ENCODE measurements at places on chromosomes 4 and X. TPM values are rescaled to one million over a fixed set of nuclear protein-coding genes. Genes with fewer than 3 reads are reported as not detected.

The FHIP1A gene
- 0.83 TPM for total RNA-seq

The DSPP gene
- not detected for total RNA-seq

The CXXC4 gene
- 0.06 TPM for total RNA-seq

The TLR10 gene
- total RNA-seq, result 0.26 TPM

The CENPVL1 gene
- not detected for total RNA-seq

The EVC2 gene
- total RNA-seq, result 0.69 TPM

The SOX3 gene
- not detected for total RNA-seq

The ZNF732 gene
- total RNA-seq, result not detected

DNA sequence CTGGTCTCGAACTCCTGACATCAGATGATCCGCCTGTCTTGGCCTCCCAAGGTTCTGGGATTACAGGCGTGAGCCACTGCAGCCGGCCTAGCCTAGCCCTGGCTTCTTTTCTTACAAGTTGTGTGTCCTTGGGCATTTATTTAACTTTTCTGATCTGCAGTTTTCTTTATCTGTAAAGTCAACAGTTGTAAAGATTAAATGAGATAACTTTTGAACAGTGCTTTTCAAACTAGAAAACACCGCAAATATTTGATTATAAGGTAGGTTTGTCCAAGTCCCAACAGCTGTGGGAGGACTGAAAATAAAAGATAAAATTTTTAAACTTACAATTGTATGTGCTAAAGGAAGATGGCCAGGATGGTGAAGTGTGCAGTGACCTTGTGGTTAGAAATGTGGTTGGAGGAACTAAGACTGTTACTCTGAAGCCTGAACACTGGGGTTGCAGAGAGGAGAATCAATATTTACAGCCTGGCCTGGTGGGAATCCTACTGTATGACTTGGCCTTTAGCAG, 44.8 kb downstream of the GSX2 start:
- peaks cover 7% of the 10 kb centered on the region for H3K4me1 ChIP-seq
- H3K27me3 ChIP-seq, result peaks cover 5% of the 10 kb centered on the region
- no peak overlapping the region for H3K4me3 ChIP-seq

GRCh38 chr4:157270108-157270507, 49.6 kb downstream of the GRIA2 start:
- no peak overlapping the region for H3K27ac ChIP-seq
- H3K27me3 ChIP-seq, result no peaks in the 10 kb centered on the region
- no peaks in the 10 kb centered on the region for H3K36me3 ChIP-seq

- no peak for DNase-seq
- H3K27ac ChIP-seq, result no peak overlapping the region
- H3K4me1 ChIP-seq, result no peaks in the 10 kb centered on the region
These were observed 140.0 kb upstream of the HCCS start for GRCh38 chrX:10971176-10971575.

DNA sequence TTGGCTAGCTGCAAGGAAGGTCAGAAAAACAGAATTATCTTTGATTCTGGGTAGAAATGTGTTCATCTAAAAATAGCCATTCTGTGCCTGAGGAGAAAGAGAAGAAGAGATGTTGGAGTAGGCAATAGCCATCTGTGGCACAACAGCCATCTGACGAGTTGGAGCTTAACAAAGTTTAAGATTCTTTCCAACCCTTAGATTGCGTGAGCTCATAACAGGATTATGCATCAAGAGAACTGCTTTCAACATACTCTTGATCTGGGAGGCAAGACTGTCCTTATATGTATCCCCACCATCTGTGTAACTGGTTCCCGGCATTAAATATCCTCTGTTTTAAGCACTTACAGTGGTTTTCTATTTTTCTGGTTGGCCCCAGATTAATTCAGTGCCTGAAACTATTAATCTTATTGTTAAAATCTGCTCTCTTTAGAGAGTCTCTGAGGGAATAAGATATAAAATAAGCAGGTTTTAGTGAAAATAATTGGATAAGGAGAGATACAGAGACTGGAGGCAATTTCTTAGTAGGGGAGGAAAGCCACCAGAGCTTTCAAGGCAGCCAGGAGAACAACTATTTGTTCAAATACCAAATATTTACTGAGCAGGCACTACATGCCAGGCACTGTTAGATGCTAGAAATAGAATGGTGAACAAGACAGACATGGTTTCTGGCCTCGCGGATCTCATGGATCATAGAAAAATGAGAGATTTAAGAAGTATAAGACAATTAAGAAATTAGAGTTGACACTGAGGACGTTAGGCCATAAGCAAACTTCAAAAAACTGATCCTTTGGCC, 398.0 kb downstream of the SMARCA1 start:
- no peaks in the 10 kb centered on the region for H3K4me1 ChIP-seq
- no peaks in the 10 kb centered on the region for H3K27me3 ChIP-seq
- no peak overlapping the region for H3K27ac ChIP-seq
- no peak overlapping the region for H3K4me3 ChIP-seq

GRCh38 chr4:17809667-17810066, 890 bp downstream of the DCAF16 start:
- peak overlapping the region; percentile 99 for H3K27ac ChIP-seq
- H3K27me3 ChIP-seq, result no peaks in the 10 kb centered on the region
- H3K36me3 ChIP-seq, result peaks cover 20% of the 10 kb centered on the region
- peak overlapping the region; percentile 92 for H3K4me3 ChIP-seq
- H3K4me1 ChIP-seq, result peaks cover 36% of the 10 kb centered on the region

- DNase-seq, result no peak
- H3K27ac ChIP-seq, result no peak overlapping the region
- no peaks in the 10 kb centered on the region for H3K4me1 ChIP-seq
- H3K27me3 ChIP-seq, result no peaks in the 10 kb centered on the region
- no peaks in the 10 kb centered on the region for H3K36me3 ChIP-seq
- no peak overlapping the region for H3K4me3 ChIP-seq
These were observed 47.4 kb downstream of the CXXC4 start for GRCh38 chr4:104447294-104447693.

DNA sequence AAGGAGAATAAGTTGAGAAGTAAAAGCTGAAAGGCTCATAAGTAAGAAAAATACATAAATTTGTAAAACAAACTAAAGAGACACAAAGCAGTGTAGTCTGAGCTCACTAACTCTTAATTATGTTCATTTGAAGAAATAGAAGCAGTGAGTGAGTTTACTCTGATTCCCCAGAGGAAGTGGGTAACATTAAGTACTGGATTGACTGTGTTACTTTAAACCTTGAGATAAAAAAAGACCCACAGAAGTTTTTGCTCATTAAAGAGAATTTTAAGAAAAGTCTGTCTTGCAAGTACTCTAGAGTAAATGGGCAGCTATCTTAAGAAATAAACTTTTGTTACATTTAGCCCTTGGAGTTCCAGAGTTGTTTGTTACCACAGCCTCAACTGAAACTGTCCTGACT, 2466.9 kb downstream of the PCDH7 start:
- H3K4me1 ChIP-seq, result no peaks in the 10 kb centered on the region
- no peaks in the 10 kb centered on the region for H3K36me3 ChIP-seq
- no peak for DNase-seq
- H3K4me3 ChIP-seq, result no peak overlapping the region

- H3K4me1 ChIP-seq, result no peaks in the 10 kb centered on the region
- no peaks in the 10 kb centered on the region for H3K27me3 ChIP-seq
- H3K36me3 ChIP-seq, result no peaks in the 10 kb centered on the region
- H3K4me3 ChIP-seq, result no peak overlapping the region
- no peak overlapping the region for H3K27ac ChIP-seq
- no peak for DNase-seq
These were observed 27.0 kb upstream of the LNX1 start for GRCh38 chr4:53618321-53618720.

DNA sequence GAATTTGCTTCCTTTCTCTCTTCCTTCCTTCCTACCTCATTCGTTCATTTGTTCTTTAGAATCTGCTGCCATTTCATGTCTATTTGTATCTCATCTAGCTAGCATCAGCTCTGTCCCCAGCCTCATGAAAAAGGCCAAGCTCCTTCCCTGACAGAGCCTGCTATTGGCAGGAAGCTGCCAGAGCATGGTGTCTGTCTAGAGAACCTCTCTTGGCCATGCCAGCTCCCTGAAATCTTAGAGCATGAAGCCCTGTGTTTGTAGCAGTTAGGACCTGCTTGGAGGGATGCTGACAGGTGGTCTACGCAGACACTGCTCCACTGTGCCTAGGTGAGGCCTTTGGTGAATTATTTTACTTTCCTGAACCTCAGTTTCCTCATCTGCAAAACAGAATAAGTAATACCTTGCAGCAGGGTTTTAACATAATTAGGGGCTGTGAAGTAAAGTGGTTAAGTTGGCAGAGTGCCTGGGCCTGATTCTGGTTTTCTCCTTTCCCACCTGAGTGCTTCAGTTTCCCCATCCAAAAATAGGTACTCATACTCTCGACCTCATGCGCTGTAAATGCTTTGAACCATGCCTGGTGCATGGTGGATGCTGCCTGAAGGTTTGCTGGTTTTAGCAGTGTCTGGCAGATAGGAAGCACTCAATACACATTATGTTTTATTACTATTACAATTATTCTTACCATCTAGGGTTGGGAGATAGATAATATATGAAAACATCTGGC, 4.7 kb downstream of the PTTG2 start:
- no peak for DNase-seq
- no peaks in the 10 kb centered on the region for H3K27me3 ChIP-seq
- H3K4me3 ChIP-seq, result no peak overlapping the region
- peaks cover 12% of the 10 kb centered on the region for H3K36me3 ChIP-seq
- no peak overlapping the region for H3K27ac ChIP-seq
- peaks cover 5% of the 10 kb centered on the region for H3K4me1 ChIP-seq

DNA sequence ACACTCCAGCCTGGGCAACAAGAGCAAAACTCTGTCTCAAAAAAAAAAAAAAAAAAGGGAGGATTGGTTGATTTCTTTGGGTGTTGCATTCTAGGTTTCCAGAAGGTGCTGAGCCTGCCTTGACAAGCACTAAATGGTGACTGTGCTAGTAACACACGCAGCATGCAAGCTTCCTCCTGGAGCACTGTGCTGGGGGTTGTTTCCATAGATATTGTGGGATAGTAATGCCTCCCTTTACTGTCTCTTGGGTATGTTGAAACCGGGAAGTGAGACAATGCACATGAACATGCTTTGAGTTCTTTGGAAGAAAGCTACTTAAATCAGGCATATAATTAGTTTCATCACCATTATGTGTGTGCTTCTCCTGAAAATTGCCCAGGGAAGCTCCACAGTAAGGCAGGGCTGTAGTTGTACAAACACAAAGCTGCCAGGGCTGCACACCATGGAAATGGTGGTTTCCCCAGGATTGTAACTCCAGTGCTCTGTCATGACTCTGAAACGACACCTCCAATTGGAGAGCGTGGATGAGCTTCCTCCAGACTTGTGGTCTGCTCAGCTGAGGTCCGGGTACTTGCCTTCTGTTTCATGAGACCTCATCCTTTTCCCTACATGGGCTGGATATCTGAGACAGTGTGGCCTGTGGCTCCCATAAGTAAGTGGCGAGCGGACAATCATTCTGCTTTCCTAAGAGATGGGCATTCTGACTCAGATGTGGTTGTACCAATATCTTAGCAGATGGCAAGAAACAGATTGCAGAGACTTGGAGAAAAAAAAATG, 31.5 kb upstream of the STOX2 start:
- H3K36me3 ChIP-seq, result no peaks in the 10 kb centered on the region
- H3K4me1 ChIP-seq, result no peaks in the 10 kb centered on the region
- peaks cover 5% of the 10 kb centered on the region for H3K27me3 ChIP-seq
- no peak for DNase-seq

GRCh38 chr4:175246941-175247340, 328.8 kb downstream of the ADAM29 start:
- H3K4me3 ChIP-seq, result no peak overlapping the region
- DNase-seq, result no peak
- H3K4me1 ChIP-seq, result no peaks in the 10 kb centered on the region
- no peak overlapping the region for H3K27ac ChIP-seq
- H3K27me3 ChIP-seq, result no peaks in the 10 kb centered on the region

DNA sequence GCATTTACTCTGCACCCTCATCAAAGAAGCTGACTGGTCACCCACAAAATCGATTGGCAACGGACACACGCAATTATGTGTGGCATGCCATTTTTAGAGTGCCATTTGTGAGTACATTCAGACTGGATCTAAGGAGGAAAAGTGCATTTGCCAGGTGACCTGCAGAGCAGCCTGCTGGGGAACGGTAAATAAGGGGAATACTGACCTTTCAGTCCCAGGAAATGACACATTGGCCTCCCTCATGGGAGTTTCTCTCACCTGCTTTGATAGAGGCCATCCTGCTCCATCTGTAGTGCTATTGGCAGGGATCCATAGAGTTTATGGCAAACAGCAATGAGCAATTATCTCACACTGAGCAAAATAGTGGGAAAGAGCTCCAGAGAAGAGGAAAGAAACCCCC, 127.8 kb downstream of the DDX53 start:
- no peaks in the 10 kb centered on the region for H3K27me3 ChIP-seq
- no peak overlapping the region for H3K4me3 ChIP-seq
- no peak for DNase-seq
- no peak overlapping the region for H3K27ac ChIP-seq

GRCh38 chr4:152713951-152714705, 34.3 kb upstream of the TMEM154 start:
- H3K4me1 ChIP-seq, result no peaks in the 10 kb centered on the region
- peaks cover 2% of the 10 kb centered on the region for H3K27me3 ChIP-seq
- DNase-seq, result no peak

- DNase-seq, result no peak
- peaks cover 2% of the 10 kb centered on the region for H3K27me3 ChIP-seq
- no peak overlapping the region for H3K4me3 ChIP-seq
- no peak overlapping the region for H3K27ac ChIP-seq
- peaks cover 5% of the 10 kb centered on the region for H3K36me3 ChIP-seq
- peaks cover 26% of the 10 kb centered on the region for H3K4me1 ChIP-seq
These were observed 191.4 kb downstream of the MGST2 start for GRCh38 chr4:139857021-139857420.

DNA sequence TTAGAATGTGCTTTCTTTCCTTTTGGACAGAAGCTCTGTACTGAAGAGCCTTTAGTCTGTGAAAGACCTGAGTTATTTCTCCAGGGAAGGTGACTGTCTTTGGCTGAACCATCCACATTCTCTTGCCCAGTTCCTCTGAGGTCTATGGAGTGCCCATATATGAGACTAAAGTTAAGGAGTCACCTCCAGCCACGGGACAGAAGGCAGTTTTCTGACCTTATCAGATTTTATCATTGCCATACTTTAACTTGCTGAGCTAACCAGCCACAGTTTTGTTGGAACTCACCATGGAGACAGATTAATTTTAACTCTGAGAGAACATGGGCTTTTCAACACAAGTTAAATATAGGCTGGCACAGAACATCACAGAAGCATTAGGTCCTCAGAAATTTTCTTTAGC, 26.3 kb downstream of the IL1RAPL1 start:
- no peaks in the 10 kb centered on the region for H3K36me3 ChIP-seq
- no peak overlapping the region for H3K4me3 ChIP-seq
- DNase-seq, result no peak
- H3K27me3 ChIP-seq, result no peaks in the 10 kb centered on the region
- no peaks in the 10 kb centered on the region for H3K4me1 ChIP-seq
- no peak overlapping the region for H3K27ac ChIP-seq

GRCh38 chrX:21255032-21255618, 119.1 kb upstream of the CNKSR2 start:
- H3K36me3 ChIP-seq, result no peaks in the 10 kb centered on the region
- no peaks in the 10 kb centered on the region for H3K27me3 ChIP-seq

GRCh38 chrX:29090811-29091210, 503.6 kb downstream of the IL1RAPL1 start:
- H3K27ac ChIP-seq, result no peak overlapping the region
- H3K4me1 ChIP-seq, result no peaks in the 10 kb centered on the region
- H3K36me3 ChIP-seq, result no peaks in the 10 kb centered on the region
- no peak overlapping the region for H3K4me3 ChIP-seq
- H3K27me3 ChIP-seq, result no peaks in the 10 kb centered on the region

Data from activated naive CD8-positive, alpha-beta T cell treated with anti-CD3 and anti-CD28 coated beads, Interleukin-2, amount 10 ng/mL, durations not matched to agents 7 days and 5 days (primary cell).